ENCODE measurements at places on chromosomes 6 and 20.

- no peak for DNase-seq
Measured at GRCh38 chr6:114712129-114712662, 369.4 kb upstream of the HS3ST5 start.

GRCh38 chr6:29502597-29502996, 14.8 kb upstream of the MAS1L start:
- no peak for DNase-seq

DNA sequence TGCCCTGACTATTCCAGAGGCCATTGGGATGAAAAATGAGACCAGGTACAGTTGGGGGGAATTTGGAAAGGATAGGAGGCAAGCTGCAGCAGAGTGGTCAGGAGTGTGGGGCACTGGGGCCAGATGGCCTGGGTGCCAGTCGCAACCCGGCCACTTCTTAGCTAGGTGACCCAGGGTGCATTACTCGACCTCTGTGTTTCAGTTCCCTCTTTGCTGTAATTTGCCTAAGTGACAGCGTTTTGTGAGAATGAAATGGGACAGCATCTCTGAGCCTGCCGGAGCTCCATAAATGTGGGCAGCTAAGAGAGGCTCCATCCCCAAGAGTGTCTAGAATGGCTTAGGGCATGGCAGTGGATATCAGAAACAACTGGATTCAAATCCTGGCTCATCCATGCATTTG, 13.9 kb downstream of the LRFN2 start:
- no peak for DNase-seq

GRCh38 chr6:166244353-166245045, 63.7 kb downstream of the PRR18 start:
- DNase-seq, result no peak

GRCh38 chr6:137157601-137158000, 15.8 kb downstream of the IL22RA2 start:
- no peak for DNase-seq

GRCh38 chr20:51190783-51191180, 167.9 kb upstream of the KCNG1 start:
- DNase-seq, result no peak

DNA sequence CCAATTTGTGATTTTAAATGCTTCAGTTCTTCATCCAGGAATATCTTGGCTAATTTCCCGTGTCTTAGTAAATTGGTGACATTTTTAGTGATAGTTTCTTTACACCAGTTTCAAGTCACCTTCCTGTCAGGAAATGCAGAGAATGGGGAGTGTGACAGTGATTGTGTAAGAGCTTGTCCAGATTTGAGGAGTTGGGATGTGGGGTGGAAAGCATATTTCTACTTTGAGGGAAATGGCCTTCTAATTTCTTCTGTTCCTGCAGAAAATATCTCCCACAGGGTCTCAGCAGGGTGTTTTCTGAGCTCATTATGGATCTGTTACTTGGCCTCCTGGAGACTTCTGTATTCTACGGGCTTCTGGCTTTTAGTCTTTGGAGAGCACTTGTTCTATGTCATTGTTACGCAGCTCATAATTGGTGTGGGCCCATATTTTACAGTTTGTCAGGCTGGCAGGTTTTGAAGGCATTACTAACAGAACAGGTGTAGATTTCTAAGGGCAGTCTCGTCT, 65.6 kb downstream of the TMEM200A start:
- DNase-seq, result no peak

GRCh38 chr20:7650086-7650879, 290.0 kb downstream of the HAO1 start:
- no peak for DNase-seq

GRCh38 chr6:75108333-75108974, 97.4 kb downstream of the COL12A1 start:
- DNase-seq, result no peak

DNA sequence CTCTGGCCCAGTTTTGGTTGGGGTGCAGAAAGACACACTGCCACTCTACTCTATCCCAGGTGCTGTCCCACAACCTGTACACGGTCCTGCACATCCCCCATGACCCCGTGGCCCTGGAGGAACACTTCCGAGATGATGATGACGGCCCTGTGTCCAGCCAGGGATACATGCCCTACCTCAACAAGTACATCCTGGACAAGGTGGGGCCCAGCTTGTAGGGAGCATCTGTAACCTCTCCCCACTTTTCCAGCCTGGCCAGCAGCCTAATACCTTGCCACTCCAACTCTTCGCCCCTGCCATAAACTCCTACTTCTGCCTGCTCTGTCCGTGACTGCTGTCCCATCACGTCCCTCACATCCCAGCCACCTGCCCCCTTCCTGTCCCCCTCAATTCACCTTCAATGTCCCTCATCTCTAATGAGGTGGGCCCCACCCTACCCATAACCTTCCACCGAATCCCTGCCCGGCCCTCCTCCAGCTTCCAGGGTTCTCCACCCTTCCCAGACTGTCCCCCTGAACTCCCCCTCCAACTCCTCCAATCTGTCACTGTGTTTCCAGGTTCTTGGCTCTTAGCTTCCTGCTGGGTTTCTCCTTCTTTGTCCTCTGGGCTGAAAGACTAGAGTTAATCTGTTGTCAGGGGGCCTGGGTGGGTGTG, 12.1 kb downstream of the DEF6 start:
- no peak for DNase-seq

- no peak for DNase-seq
Measured at GRCh38 chr6:5279891-5280338, 18.6 kb downstream of the FARS2 start.

DNA sequence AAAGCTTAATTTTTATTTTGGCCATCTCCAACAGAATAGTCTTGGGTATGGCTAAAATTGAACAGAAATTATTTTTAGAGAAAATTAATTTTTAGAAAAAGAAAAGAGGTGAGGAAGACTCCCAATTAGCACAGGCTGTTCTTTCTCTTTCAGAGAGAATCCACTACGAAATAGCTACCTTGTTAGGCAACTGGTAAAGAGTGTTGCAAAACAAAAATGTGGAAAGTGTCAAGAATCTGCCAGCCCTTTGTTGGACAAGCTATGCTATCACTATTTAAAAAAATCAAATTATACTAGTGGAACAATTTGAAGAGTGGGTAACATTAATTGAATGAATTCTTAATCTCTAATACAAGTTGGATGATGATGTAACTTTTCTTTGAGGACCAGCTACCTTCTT, 19.2 kb upstream of the ZSCAN9 start:
- no peak for DNase-seq

DNA sequence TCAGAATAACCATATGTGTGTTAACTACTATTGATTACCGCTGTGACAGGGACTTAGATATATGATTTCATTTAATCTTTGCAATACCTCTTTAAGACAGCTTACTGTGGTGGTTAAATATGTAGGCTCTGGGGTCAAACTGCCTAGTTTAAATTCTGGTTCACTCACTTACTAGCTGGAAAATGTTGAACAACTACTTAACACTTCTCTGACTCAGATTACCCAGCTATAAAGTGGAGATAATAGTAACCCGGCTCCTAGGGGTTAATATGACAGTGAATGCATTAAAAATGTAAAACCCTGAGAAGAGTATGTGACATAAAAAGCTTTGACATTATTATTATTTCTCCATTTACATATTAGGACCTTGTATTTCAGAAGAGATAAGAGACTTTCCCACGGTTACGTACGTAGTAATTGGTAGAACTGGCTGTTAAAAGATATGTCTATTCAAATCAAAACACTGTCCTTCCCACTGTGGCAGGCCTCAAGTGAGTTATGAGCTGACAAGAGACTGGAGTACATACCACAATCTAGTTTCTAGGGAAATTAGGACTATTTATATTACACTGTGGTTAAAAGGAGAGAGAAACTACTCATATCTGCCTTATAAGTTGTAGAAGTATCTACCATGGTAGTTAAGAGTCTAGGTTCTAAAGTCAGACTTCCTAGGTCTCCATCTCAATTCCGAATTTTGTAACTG, 4.4 kb upstream of the PLCB1 start:
- no peak for DNase-seq

DNA sequence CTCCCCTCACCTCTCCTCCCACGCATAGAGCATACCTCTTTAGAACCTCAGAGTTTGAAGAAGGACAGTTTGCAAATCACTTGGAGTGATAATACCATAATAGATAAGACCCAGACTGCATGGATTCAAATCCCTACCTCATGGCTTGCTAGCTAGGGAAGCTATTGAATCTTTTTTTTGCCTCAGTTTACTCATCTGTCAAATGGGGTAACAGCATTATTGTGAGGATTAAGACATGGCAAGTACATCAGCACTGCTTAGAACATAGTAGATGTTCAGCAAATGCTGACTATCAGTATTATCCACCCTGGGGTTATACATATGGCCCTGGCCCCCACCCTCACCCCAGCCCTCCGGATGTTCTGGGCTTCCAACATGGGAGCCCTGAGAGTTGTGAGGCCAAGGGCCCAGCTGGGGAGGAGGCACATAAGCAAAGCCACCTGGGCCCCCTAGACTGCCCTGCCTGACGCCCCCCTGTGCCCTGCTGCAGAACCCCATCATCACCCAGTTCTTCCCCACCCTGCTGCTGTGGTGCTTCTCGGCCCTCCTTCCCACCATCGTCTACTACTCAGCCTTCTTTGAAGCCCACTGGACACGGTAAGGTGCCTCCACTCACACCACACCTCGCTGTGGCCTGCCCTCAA, 9.1 kb upstream of the CAPN11 start:
- DNase-seq, result no peak

Data from stimulated activated CD8-positive, alpha-beta memory T cell treated with anti-CD3 and anti-CD28 coated beads, Interleukin-2, amount 100 ng/mL, for 1 hour (primary cell).